G401 (cell line): ENCODE measurements at places on chromosomes 6 and 20.

GRCh38 chr20:50295345-50295744, 104.7 kb downstream of the CEBPB start:
- DNase-seq: no peak

DNA sequence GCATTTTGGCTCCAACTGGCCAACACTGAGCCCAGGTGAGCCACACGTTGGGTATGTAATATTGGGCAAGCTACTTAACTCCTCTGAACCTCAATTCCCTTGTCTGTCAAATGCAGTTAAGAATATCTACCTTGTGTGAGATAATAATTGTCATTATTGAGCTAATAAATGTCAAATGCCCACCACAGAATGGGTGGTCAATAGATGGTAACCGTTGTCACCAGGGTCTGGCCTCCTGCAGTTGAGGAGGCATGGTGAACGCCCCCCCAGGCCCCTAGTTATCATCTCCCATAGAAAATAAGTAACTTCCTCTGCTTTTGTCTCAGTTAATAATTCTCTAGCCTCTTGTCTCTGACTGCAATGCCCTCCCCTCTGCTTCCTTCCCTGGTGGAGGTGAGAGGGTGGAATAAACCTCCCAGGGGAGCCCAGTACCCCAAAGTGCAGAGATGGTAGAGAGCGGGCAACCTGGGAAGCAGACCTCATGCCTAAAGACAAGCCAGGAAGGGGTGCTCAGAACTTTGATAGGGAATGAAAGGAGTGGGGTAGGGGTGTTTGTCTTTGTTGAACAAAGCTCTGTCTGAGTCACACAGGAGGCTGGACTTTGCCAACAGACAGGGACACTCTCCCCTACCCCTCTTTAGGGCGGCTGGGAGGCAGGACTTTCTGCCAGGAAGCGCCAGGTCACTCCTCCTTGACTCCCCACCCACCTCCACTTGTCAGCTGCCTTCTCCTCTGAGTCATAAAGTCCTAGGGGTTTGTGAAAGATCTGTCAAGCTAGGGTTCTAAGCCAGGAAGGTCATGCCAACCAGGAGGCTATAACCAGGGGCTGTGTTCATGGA, 1.3 kb upstream of the UNC5CL start:
- DNase-seq: no peak

DNA sequence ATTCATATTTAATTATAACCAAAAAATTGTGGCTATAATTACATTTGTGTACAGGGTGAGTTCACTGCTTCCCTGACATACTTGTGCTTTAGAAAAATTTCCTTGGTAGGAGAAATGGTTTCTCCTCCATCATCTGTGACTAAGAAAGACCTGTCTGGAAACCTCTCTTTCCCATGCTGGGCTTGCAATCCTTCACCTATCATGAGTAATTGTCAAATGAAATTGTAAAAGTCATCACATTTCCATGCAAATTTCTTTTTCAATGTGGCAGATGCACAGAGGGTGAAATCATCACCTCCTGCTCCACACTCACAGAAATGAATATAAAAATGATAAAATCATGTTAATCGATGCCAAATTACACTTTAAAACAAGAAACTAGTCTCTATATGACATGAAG, 1.5 kb upstream of the SIRPB1 start:
- DNase-seq: no peak

- no peak for DNase-seq
These were observed 635.6 kb downstream of the EPM2A start for GRCh38 chr6:145099713-145100112.

DNA sequence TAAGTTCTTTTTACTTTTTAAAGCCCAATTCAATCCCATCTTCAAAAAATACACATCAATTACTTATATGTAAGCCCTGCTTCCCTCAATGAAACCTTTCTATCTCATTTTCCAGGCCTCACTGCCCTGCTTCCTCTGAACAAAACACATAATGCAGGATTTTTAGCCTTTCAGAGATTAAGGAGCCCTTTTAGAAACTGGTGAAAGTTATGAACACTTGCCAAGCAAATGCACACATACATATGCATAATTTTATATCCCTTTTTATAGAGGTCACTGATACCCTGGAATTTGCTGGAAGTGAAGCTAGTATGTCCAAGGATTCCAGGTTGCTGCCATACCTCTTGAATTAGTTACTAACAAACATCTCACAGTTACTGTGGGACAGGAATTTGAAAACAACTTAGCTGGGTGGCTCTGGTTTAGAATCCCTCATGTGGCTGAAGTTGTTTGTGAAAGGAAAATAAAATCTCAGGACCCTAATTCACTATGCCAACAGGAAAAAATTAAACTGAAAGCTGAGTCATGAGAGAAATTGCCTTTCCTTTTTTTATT, 75.8 kb downstream of the UBE3D start:
- DNase-seq: no peak

DNA sequence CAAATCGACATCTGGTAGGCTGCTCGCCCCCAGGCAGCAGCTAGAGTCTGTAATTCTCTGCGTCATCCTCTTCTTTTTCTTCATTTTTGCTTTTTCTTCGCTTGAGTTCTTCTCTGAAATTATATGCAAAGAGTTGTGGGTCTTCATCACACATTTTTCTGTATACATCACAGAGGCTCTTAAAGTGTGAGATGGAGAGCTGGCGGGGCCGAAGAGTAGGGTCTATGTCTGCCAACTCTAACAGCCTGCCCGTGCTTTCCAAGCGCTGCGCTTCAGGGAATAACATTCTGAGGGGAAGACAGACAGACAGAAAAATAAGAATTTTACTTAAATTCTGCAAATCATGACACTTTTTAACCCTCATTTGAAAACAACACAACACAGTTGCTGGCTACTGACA, 6.0 kb upstream of the CLDN20 start:
- no peak for DNase-seq

DNA sequence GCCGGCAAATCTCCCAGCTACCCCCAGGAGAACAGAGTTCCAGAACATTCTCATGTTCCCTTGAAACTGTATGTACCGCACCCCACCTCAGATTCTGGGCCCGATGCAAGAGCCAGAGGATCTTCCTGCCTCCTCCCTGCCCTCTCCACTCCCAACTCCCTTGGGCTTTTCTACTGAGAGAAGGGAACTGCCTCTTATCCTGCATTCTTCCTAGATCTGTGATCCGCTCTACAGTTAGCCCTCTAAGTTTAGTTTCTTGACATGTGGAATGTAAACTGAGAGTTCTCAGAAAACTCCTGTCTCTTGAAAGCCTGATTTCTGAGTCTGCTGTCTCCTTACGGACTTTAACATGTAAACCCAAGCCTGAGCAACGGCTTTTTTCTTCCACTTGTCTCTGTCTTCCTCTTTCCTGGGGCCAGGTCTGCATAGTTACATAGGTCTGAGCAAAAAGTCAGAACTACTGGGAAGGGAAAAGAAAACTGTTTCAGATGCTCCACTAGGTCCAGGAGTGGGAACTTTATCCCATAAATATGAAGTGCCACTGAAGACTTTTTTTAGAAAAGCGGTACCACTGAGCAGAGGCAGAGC, 86.5 kb upstream of the TNFAIP3 start:
- no peak for DNase-seq

- peak; percentile 84 for DNase-seq
These were observed 61.1 kb upstream of the SNAP25 start for GRCh38 chr20:10157549-10157948.

DNA sequence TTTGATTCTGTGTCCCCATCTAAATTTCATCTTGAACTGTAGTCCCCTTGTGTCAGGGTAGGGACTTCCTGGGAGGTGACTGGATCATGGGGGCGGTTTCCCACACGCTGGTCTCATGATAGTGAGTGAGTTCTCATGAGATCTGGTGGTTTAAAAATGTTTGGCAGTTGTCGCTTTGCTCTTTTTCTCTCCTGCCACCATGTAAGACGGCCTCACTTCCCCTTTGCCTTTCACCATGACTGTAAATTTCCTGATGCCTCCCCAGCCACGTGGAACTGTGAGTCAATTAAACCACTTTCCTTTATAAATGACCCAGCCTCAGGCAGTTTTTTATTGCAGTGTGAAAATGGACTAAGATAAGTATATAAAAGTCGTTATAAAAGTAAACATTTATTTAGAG, 80.5 kb upstream of the SGK1 start:
- no peak for DNase-seq

GRCh38 chr6:20918868-20919267, 384.6 kb downstream of the CDKAL1 start:
- DNase-seq: no peak

DNA sequence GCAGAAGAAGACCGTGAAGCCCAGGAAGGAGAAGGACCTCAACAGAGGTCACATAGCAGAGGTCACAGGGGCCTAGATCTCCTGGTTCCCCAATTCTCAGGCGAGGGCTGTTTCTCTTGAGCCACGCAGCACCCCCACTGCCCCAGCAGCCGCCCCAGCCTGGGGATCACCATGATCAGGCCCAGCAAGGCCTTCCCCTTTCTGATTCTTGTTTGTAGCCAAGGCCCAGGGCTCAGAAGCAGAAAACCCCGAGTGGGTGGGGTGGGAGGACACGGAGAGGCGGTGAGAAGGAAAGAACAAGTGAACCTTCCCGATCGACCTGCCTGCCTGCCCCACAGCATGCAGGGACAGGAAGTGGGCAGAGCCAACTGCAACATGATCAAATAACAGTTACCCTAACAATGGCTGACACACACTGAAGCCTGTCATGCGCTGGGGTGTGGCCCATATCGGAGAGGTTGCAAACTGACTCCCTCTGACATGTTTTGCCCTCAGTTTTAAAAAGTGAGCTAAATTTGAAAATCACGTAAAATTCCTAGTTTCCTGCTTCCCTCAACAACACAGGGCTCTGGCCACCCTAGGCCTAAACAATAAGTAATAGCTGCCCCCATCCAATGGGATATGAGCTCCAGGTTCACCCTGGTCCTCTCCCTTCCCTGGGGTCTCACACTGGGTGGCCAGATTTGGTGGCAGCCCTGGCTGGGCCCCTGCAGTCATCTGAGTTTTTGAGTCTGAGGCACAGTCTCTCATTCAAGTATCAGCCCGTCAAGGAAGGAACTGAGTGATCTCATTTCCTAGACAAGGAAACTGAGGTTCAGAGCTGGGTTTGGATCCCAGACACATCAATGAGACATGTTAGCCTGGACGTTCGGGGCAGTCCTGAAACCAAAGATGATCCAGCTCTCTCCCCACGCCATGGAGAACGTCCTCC, 6.5 kb downstream of the PEDS1 start:
- no peak for DNase-seq

DNA sequence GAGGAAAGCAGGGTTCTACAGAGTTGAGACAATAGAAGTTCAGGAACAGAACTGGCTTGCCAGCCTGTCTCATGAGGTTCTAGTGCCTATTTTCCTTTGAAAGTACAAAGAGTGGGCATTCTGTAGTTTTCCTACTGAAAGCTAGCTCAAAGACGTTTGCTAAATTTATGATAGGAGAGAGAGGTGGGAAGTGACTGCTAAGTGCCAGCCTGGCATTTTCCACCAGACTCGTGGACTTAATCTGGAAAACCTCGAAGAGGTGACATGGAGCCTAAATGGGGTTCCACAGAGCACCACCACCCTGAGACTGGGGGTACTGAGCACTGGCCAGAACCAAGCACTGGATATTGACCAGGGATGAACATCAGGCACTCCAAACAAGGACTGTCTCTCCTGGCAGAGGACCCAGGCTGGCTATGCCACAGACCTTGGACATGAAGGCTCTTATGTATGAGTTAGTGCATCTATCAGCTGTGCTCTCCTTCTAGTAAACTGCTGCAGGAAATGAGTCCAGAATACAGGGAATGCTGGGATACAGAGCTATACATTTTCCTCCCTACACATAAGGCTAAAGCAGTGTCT, 7.1 kb downstream of the PEX6 start:
- DNase-seq: no peak

- DNase-seq: no peak
These were observed 63.4 kb downstream of the CNBD2 start for GRCh38 chr20:36031806-36032205.

DNA sequence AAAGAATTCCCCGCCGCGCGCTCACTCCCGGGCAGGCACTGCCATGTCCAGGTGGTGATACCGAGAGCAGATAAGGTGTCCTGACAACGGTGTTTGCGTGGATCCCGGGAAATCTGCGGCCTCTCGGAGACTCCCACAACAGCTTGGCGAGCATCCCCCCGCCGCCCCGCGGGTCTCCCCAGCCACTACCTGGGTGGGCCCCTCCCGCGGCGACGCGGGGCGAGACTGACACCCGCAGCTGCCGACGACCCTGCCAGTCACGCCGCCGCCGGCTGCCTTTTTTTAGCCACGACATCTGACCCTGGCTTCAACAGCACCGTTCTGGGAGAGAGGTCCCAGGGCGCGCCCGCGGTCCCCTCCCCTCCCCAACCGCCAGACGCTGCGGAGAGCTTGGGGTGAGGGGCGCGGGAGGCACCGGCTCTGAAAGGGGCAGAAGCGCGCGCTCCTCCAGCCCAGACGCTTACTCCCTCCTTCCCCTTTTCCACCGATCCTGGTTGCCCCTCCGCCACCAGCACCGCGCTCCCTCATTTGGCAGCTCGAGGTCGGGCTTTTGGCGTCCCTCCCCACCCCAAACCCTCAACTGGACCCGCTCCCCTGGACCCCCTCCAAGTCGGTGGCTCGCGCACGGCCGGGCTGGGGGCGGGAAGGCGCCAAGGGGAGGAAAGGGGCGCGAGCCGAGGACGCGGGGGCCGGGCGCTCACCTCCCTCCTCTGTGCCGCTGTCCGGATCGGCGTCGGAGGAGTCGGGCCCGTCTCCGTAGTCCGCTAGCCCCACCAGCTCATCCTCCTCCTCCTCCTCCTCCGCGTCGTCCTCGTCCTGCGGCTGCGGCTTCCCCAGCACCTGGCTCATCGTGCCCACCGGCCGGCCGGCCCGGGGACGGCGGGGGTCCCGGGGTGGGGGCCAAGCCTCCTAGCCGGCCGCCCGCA, 665 bp downstream of the RRAGD start:
- DNase-seq: peak; percentile 66

DNA sequence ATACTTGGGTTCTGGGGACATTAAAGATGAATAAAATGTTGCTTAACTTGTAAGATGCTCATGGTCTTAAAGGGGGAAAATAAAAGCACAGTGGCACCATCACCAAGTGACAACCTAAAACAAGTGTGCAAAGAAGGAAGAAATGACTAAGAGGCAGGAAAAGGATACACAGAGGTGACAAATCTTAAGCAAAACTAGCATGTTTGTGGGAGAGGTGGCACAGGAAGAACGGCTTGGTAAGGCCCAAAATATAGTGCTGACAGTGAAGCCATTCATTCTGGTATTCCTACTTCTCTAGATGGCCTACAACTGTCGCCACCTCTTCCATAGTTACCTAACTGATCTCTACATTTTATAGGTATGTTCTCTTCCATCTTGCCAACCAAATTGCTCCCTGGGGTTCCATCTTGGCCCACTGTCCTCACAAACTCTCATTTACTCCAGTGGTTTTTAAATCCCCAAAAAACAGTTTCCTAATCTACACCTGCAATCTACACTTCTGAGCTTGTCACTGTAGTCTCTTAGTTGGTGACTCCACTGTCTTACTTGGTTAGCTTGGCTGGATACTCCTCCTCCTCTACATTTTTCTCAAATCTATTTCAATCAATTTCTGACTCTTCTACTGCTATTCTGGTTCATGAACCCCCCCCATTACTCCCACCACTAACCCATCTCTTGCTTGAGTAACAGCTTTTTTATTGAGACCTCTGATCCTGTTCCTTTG, 33.5 kb downstream of the FAM8A1 start:
- no peak for DNase-seq

DNA sequence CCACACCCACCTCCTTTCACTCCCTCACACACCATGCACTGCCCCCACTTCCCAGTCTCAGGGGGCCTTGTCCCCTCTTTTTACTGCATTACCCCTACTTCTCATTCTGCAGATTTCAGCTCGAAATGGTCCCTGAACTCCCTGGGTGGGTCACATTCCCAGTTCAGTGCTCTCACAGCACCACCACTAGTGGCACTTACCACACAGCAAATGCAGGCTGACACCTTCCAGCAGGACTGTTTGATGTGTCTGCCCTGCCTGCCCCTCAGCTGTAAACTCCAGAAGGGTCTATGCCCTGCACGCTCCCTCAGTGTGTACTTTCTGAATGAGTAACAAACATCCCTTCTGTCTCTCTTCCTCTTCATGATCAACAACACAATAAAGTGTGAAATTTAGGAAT, 4.0 kb downstream of the DYNLT1 start:
- DNase-seq: no peak
